ENCODE measurements at places on chromosomes 7 and 10.

GRCh38 chr7:27685209-27685608 is 22.5 kb upstream of the HIBADH start:
- DNase-seq = no peak

GRCh38 chr10:43230101-43230908 is 36.6 kb downstream of the RASGEF1A start:
- DNase-seq = no peak

DNA sequence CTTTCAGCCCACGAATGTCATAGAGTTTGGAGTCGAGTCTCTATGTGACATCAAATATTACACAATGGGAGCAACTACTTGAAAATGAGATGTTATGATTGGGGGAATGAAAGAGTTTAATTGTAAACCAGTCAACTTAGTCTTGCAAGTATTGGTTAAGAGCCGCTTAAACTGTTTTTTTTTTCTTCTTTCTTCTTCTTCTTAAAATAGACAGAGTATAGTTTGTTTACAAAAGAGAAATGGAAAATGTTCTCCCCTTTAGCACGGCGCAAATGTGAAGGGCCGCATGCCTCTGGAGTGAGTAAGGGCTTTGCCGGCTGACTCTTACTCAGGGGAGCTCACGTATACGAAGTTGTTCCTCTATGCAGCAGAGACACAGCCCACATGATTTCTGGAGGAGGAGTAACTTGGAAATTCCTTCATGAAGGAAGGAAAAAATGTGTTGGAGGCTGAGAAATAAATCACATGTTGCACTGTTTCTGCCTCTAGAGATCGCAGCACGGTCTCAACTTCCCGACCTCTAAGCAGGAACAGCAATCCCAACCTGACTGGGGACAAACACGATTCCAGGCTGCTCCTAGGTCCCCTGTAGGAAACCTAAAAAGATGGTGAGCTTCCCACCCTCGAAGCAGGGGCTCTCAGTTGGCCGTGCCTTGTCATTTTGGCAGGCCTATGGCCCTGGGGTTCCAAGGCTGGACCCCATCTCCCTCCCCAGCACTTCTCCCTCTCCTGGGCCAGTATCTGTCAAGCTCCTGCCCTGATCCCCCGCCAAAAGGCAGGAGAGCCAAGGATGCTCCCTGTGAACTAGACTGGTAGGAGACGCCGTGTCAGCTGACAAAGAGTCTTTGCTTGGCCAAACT is 44.8 kb downstream of the MYOF start:
- DNase-seq = peak; percentile 95

- no peak for DNase-seq
Observed at GRCh38 chr7:121473645-121474300, 77.7 kb upstream of the FAM3C start.

DNA sequence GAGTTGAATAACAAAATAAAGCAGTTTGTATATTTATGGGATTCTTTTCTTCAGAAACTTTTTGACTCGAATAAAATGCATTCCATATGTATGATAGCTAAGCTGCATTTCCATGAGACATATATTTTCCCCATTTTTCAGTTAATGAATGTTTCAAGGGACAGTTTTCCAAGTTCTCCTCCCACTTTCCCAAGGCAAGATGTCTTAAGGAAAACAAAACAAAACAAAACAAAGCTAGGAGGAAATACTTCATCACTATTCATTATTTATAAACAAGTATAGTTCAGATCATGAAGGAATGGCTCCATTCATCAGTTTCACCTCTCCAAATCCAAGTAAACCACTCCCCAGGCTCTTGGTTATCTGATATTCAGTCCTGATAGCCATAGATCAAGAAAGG is 261.0 kb downstream of the WDR11 start:
- DNase-seq = no peak

DNA sequence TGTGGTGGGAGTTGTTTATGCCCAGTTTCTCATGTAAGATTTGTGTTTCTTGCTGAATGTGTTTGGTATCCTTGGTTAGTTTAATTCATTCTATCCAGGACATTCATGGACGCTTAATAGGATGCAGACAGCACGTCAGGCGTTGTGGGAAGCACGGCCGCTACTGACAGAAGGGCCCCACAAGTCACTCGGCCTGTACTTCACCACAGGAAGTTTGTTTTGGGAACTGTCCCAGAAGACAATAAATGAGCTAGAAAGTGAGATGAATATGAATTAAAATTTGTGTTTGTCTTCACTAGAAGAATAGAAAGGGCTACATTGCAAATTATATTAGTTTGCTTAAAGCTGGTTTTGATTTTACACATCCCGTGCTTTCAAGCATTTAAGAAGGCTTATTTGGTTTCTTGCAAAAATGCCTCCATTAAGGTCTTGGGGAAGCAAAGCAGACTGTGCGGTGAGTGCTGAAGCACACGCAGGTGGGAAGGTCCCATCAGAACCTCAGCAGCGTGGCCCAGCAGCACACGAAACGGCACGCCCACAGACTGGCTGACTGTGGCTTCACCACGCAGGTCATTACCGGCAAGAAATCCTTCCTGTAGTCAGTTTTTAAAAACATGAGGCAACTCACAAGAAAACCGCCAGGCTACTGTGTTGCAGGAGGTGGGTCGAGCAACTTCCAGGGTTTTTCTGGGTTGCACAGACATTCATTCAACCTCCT is 74.1 kb downstream of the VIPR2 start:
- no peak for DNase-seq

DNA sequence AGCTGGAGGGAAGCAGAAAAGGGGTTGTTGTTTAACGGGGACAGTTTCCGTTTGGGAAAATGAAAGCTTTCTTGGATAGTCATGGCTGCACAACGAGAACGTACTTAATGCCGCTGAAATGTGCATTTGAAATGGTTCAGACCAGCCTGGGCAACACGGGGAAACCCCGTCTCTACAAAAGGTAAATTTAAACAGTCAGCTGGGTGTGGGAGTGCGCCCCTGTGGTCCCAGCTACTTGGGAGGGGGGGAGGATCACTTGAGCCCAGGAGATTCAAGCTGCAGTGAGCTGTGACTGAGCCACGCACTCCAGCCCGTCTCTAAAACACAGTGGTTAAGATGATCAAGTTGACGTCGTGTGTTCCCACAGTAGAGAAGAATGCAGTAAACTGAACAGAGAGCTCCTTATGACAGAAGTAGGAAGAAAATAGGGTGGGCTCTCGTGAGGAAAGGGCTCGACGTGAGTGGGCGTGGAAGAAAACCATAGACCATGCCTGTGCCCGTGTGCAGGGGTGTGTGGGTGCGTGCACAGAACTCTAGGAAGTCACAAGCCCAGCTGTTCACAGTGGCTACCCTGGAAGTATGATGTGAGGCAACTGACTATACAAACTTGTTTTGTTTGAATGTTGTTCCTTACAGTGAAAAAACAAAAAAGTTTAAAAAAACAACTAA is 4.1 kb upstream of the FUOM start:
- no peak for DNase-seq

DNA sequence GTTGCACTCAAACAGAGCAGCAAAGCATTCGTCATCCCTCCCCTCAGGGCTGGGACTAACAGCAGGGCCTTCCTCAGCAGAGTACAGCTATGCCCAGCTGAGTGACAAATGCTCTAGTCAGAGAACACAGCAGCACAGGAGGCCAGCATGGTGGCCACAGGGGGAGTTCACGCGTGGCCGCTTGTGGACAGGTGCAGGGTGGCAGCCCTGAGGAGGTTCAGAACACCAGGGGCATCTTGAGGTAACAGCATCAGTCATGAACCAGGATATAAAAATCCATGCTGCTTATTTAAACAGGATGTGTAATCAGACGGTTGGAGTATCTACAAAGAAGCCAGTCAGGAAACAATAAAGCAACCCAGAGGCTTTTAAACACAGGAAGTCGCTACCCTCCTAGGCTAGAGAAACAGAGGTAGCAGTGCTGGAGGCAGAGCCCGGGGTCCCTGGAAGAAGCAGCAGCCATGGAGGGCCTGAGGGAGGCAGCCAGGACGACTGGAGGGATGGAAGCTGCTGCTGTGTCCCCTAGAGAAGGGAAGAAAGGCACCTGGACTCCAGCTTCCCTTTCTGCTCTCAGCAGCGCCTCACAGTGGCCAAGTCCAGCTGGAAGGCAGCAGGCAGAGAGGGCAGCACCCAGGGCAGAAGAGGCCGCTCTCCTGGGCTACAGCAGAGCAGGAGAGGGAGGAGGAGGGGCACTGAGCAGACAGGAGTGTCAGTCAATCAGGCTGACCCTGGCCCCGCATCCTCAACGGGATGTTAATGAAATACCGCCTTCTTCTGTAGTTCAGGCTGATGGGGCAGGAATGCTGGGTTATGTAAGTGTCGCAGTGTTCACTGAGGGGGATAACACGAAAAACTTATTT is 70.8 kb upstream of the UCN3 start:
- no peak for DNase-seq

GRCh38 chr10:12638103-12638502 is 288.8 kb downstream of the CAMK1D start:
- DNase-seq = no peak

DNA sequence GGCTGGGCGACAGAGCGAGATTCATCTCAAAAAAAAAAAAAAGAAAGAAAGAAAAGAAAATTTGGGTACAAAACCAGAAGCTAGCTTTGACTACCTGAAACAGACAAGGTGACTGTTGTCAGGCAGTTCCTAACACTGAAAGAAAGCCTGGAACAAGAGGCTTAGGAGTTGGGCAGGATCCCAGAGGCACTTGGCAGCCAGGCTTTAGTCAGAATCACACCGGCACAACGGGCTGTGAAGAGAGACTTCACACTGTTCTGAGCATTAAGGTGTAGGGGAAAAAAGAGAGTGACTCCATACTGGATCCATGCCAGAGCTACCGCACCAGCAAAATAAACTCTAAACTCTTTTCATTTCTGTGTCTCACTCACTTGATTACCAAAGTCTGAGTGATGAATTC is 130.8 kb downstream of the ZNF467 start:
- no peak for DNase-seq

DNA sequence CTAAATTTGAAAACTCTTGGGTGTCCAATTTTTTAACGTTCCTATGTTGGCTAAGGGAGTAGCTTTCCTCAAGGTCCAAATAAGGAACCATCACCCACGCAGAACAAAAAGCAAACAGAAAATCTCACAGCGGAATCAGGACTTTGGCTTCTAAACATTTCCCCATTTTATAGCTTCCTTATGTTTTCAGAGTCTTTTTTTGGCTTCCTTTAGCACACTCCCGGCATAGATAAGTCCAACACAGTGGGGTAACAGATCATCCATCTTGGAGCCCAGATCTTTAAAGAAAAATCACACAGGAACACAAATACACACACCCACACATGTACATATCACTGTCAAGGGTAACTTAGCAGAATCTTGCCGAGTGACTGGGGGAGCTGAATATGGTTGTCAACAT is 4.2 kb upstream of the TCF7L2 start:
- no peak for DNase-seq

DNA sequence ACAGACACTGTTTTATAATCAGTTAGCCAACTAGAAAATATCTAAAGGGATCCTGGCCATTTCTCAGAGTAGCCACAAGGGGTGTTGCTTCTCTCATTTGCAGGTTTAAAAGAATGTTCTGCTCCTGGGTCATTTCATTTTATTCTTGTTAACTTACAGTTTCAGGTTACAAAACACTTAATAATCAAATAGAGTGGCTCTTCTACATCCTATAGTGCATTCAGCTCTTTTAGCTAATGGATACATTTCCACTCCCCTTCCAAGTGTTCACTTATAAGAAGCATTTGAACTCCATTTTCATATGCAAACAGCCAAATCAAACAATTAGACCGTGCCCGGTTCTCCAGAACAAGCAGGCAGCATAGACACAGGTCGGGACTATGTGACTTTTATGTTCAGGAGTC is 117.5 kb downstream of the TRIL start:
- no peak for DNase-seq

DNA sequence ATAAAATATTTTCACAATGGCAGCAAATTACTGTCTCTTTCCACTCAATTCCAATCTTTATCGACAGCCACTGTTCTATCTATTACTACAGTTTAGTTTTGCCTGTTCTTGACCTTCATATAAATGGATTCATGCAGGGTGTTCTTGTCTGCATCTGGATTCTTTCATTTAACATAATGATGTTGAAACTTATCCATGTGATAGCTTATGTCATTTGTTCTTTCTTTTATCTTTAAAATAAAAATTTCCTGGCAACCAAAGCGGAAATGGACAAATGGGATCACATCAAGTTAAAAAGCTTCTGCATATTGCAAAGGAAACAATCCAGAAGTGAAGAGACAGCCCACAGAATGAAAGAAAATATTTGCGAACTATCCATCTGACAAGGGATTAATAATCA is 20.5 kb upstream of the DMTF1 start:
- DNase-seq = no peak

GRCh38 chr10:109899356-109900331 is 23.7 kb downstream of the XPNPEP1 start:
- DNase-seq = no peak
